ENCODE measurements at places on chromosomes 4 and X. TPM values are rescaled to one million over a fixed set of nuclear protein-coding genes. Genes with fewer than 3 reads are reported as not detected.

- H3K27ac ChIP-seq, result no peak overlapping the region
- no peaks in the 10 kb centered on the region for H3K4me1 ChIP-seq
- no peaks in the 10 kb centered on the region for H3K36me3 ChIP-seq
Observed at GRCh38 chr4:127055357-127055756, 577.4 kb upstream of the INTU start.

- no peak for DNase-seq
- H3K4me1 ChIP-seq, result no peaks in the 10 kb centered on the region
- no peaks in the 10 kb centered on the region for H3K36me3 ChIP-seq
- no peak overlapping the region for H3K27ac ChIP-seq
- H3K4me3 ChIP-seq, result no peak overlapping the region
- H3K27me3 ChIP-seq, result no peaks in the 10 kb centered on the region
Observed at GRCh38 chr4:106830879-106831278, 205.2 kb downstream of the DKK2 start.

GRCh38 chr4:164379694-164380093 lies 374.2 kb upstream of the SMIM31 start:
- peaks cover 11% of the 10 kb centered on the region for H3K27me3 ChIP-seq
- H3K4me3 ChIP-seq, result no peak overlapping the region
- H3K36me3 ChIP-seq, result no peaks in the 10 kb centered on the region
- no peaks in the 10 kb centered on the region for H3K4me1 ChIP-seq

DNA sequence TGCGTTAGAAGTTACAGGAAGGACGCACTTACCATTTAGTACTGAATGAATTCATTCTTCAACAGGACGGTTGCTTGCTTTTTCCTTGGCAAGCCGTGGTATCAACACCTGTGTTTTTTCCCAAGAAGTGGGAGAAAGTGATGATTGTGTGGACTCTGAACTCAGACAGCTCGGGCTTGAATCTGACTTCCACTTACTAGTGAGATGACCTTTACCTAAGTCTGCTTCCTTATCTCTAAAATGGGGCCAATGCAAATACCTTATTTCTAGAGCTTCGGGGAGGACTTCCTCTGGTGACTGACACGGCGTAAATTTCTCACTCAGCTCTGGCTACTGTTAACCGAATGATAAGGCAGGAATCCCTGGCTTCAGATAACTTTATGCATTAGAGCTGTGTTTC lies 146.8 kb upstream of the RBPJ start:
- no peak overlapping the region for H3K4me3 ChIP-seq
- no peaks in the 10 kb centered on the region for H3K36me3 ChIP-seq
- DNase-seq, result no peak
- no peak overlapping the region for H3K27ac ChIP-seq
- peaks cover 7% of the 10 kb centered on the region for H3K27me3 ChIP-seq

The POLN gene
- 2.9 TPM for total RNA-seq

The GAGE12F gene
- total RNA-seq, result not detected

The NSUN7 gene
- total RNA-seq, result 0.25 TPM

Measured in naive thymus-derived CD8-positive, alpha-beta T cell (primary cell).